D341Med (cell line): ENCODE measurements at places on chromosomes 11 and 22.
A peak's percentile ranks its signal among the peaks of the same experiment; 100 is the strongest.

DNA sequence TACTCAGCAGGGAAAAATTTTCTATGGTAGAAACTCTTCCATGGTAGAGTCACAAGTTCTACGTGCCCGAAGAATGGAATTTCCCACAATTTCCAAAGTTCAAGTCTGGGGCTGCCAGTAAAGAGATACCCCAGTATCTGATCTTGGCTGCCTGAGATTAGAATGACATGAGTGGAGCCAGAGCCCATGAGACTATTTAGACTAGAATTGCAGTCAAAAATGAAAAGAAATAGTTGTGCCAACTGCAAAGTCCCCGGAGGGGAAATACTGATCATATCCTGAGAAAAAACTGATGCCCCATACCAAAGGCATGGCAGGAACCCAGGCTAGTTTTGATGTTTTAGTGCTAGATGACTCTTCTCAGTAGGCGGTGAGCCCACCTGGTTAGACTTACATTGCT is 11.2 kb downstream of the MAJIN start:
- DNase-seq, result no peak

DNA sequence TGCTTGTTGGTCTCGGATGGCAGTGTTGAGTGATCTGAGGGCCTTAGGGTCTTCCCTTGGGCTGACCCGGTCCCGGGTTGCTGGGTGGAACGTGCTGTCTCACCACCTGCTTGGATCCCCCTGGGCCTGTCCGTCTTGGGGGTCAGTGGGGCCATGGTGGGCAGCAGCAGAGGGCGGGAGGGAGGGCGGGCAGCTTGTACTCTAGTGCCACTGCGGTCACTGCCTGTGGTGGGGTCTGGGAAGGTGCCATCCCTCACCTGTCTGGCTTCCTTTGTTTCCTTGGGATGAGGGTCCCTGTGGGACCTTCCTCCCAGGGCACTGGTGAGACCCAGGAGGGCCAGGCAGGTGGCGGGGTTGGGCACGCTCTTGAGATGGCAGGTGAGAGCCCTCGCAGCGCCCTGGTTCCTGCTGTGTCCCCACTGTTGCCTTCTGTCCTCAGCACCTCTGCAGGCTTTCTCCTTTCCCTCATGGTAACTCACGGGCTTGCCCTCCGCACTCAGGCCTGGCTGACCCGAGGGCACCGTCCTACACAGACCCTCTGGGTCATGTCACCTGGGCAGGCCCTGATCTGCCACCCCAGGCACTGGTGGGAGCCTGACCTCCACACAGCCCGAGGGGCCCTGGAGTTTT is 34.2 kb downstream of the TBC1D22A start:
- DNase-seq, result no peak

GRCh38 chr11:74672956-74673692 is 58.1 kb downstream of the CHRDL2 start:
- peak; percentile 54 for DNase-seq

DNA sequence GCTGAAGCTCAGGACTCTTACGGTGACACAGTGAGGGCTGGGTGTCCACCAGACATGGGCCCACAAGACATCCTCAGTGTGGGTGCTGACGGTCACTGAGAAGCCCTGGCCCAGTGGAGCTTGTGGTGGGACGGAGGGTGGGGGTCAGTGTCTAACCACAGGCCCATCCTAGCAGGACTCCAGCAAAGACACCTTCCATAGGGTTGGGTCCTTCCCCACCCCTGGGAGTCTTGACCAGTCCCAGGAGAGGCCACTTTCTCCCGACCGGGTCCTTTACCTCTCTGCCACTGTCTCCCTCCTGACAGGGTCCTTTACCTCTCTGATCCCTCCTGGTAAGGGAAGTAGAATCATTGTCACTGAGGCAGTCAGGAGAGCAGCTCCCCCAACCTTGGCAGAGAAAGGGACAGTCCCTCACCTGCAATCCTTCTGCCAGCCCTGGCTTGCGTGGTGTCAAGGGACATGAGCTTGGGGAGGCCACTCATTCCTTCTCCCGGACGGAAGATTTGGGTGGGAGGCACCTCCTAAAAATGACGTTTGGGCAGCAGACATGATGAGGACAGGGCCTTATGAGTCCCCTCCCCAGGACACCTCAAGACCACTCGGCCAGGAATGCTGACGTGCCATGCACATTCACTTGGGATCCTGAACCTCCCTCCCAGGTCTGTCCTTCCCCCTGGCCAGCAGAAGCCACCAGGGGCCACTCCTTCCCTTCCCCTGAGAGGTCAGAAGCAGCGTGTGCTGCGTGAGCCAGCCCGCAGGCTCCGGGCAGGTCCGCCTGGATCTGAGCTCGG is 91.5 kb upstream of the FGF3 start:
- no peak for DNase-seq

- no peak for DNase-seq
Measured at GRCh38 chr22:23282089-23282501, 101.8 kb downstream of the BCR start.

DNA sequence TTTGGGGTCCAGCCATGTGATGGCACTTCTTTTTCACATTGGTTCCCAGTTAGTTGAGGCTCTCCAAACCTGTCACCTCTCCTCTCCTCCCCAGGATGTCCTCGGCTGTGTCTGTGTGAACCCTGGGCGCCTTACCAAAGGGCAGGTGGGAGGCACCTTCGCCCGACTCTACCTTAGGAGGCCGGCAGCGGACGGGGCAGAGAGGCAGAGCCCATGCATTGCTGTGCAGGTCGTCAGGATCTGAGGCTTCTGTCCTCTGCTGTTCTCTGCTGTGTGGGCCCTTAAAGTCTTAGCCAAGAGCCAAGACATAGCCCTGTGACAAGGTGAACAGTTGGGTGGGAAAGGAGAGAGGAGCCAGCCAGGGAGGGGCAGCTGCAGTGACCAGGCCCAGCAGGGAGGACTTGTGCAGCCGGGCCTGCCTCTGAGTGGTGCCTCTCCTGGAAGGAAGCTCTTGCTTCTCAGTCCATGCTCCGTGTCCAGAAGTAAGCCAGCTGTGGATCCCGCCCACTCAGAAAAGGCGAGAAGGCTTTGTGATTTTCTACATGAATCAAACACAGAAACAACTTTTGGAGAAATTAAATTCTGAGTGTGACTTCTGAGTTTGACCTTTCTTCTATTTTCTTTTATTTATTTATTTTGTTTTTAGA is 17.5 kb upstream of the CDC42EP2 start:
- no peak for DNase-seq

DNA sequence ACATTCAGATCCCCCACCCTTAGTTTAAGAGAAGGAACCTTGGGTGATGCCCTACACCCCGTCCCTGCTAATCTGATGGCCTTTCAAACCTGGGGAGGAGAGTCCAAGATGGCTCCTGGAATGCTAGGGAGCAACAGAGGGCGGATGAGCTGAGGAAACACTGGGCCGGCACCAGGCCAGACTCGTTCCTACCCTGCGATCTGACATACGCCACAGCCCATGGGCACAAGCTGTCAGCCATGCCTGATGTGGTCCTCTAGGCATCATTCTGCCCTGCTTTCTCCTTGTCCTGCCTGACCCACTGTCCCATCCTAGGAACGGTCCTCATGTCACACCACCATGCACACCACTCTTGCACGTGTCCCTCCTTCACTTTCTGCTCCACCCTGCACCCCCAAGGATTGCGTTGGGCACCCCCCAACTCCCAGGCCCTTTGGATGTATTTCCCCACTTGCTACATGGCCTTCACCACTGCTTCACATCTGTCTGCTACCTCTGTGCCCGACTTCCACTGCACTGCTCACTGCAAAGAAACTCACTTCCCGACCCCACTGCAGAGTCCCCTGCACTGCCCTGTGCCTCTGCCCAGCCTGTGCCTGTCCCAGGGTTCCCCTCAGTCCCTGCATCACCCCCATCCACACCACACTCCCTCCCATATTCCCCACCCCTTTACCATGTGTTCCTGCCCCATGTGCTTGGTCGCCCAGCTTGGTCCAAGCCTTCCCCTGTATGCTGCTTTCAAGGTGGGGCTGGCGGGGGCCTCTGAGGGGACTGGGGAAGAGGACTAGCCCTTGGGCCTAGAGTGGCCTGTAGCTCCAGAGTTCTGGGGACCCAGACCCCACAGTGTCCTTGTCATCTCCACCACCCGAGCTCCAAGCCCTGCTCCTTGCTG is 29.2 kb downstream of the USP35 start:
- peak; percentile 5 for DNase-seq

GRCh38 chr11:117600234-117600783 is 196.7 kb downstream of the DSCAML1 start:
- DNase-seq, result peak; percentile 88

GRCh38 chr11:96241331-96241841 is 101.6 kb downstream of the MAML2 start:
- no peak for DNase-seq

DNA sequence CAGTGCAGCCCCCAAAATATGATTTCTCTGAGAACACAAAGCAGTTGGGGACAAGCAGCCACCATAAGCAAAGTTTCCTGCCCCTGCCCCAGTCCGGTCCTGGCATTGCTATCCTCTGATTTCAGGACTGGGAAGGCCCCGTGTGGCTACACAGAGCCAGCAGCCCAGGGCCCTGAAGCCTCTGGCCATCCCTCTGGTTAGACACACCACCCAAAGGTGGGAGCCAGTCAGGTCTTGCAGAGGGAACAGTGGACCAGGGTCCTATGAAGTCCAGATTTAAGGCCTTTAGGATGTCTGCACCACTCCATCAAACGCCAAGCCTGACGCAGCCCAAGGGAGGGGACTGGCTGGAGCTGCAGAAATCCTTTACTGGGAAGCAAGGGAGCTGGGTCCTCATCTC is 63.4 kb downstream of the SLC22A12 start:
- no peak for DNase-seq

GRCh38 chr11:84310268-84310667 is 1024.1 kb upstream of the CCDC90B start:
- no peak for DNase-seq

DNA sequence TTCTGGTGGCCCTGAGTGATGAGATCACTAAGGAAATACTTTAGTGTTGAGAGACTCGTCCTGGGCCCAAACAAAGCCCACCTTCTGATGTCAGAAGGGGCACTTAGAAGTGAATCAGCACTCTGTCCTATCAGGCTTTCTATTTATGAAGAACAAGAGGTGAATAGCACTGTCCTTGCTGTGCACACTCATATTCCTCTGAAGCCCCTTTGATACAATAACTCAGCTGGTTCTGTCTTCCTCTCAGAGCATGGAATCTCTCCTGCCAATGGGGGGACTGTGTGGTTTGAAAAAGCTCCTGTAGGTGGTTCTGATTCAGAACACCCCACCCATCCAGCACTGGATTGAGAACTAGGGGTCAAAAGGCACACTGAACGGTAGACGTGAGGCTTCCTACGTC is 348.1 kb downstream of the ETS1 start:
- no peak for DNase-seq

DNA sequence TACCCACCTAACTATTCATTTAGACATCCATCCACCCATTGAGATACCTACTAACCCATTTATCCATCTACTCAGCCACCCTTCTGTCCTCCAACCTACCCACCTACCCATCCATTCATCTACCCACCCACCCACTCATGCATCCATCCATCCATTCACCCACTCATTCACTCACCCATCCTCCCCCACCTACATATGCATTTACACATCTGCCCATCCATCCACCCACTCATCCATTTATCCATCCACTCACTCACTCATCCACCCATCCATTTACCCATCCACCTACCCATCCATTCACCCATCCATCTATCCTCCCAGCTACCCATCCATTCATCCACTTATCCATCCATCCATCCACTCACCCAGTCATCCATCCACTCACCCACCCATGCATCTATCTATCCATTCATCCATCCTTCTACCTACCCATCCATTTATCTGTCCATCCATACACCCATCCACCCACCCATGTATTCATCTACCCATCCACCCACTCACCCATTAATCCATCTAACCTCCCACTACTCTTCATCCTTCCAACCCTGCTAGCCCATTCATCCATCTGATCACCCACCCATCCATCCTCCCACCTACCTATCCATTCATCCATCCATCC is 378.7 kb downstream of the CTTN start:
- no peak for DNase-seq

GRCh38 chr11:76802621-76803020 is 19.5 kb downstream of the TSKU start:
- DNase-seq, result peak; percentile 18

GRCh38 chr11:26841818-26842473 is 120.1 kb upstream of the SLC5A12 start:
- DNase-seq, result no peak
